ENCODE measurements at places on chromosomes 6 and 20.

- DNase-seq = no peak
These were observed 263.4 kb upstream of the ECI2 start for GRCh38 chr6:4398791-4399190.

GRCh38 chr6:144223686-144224085 is 61.4 kb upstream of the UTRN start:
- no peak for DNase-seq

DNA sequence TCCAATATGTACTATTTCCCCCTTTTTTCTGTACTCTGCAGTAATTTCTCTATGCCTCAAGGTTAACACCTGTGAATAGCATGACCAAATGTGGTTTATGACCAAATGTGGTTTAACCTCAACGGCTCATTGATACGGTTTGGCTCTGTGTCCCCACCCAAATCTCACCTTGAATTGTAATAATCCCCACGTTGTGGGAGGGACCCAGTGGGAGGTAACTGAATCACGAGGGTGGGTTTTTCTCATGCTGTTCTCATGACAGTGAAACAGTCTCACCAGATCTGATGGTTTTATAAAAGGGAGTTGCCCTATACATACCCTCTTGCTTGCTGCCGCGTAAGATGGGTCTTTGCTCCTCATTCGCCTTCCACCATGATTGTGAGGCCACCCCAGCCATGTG is 18.7 kb downstream of the DEK start:
- no peak for DNase-seq

DNA sequence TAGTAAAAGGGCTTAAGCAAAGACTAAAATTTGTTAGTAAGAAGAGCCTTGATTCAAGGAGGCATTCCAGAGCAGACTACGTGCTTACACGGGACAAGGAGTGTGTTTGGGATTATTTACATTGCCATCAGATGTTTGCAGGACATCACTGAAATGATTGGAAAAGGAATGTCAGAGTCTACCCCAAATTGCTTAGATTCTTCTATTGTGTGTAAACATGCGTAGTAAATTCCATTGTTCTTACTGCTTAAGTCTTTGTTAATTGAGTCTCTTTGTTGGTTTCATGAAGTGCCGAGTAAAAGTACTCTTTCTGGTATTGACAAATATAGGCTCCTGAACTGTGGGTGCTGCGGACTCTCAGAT is 60.5 kb downstream of the CD83 start:
- DNase-seq = no peak

DNA sequence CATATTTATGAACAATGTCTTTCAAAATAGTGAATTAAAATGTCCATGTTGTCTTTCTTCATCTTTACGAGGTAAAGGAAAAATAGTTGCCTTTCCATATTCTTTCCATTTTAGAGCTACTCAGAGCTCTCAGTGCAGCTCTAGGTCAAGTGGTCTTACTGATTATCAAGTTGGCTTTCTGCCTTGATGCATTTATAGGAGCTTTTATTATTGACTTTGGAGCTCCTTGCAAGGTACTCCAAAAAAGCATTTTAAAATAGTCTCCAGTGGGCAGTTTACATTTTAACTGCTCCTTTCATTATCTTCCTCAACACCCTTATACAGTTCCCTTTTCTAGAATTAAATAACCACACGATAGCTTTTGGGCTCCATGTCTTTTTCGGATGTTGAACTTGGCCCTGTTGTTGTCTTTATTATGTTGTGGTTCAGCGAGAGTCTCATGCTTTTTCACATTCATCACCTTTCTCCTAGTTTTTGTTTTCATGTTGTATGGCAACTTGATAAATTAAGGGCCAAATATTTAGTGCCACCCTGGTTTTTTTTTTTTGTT is 122.9 kb downstream of the CLIC5 start:
- DNase-seq = no peak

GRCh38 chr20:60252866-60253265 is 294.6 kb downstream of the CDH26 start:
- no peak for DNase-seq

- DNase-seq = no peak
These were observed 65.8 kb downstream of the ADTRP start for GRCh38 chr6:11712760-11713159.

GRCh38 chr6:16486661-16487060 is 248.3 kb downstream of the GMPR start:
- DNase-seq = no peak

GRCh38 chr6:75084018-75084417 is 121.8 kb downstream of the COL12A1 start:
- no peak for DNase-seq
